Uterus (tissue), 4 donors: ENCODE measurements at places on chromosomes 1 and 21.

- no peak for DNase-seq
Observed at GRCh38 chr1:57966340-57966739, 542.5 kb upstream of the DAB1 start.

DNA sequence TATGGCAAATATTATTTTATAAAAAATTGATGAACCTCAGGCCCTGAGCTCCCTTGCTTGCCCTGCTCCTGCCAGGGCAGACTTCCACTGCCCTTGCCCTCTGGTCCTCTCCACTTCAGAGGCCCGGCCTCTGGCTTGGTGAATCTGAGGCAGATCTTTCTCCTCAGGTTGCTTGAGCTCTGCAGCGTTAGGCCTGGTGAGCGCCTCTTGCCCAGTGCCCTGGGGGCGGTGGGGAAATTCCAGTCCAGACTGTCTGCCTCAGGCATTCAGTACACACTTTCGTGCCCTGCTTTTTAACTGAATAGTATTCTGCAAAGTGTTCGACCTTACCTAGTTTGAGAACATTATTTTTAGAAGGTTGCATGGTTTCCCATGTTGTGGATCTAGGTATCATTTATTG lies 98.2 kb downstream of the PCBP3 start:
- no peak for DNase-seq

GRCh38 chr21:36257657-36258056 lies 62.3 kb upstream of the MORC3 start:
- DNase-seq = no peak

GRCh38 chr1:38780133-38780532 lies 79.4 kb downstream of the RRAGC start:
- no peak for DNase-seq
